ENCODE measurements at places on chromosomes 5 and 9.

GRCh38 chr9:96172797-96173196 lies 129.2 kb downstream of the HSD17B3 start:
- no peak for DNase-seq

GRCh38 chr5:156103155-156103885 lies 223.6 kb upstream of the SGCD start:
- DNase-seq = no peak

DNA sequence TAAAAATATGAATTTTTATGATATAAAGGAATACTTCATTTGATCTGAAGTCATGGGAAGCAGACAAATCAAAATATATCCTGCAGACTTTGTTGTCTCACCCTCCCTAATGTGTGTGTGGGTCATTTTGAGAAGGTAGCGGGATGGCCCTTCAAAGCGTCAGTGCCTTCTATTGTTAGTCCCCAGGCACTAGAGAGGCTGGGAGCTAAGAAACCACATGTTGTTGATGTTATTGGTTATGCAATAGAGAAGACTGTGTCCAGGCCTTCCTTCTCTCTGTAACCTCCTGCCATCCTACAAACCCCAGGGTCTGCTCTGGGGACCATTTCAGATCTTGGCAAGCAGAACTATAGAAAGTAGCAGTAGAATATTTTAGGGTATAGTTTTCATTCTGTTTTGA lies 94.7 kb downstream of the NLN start:
- DNase-seq = no peak

DNA sequence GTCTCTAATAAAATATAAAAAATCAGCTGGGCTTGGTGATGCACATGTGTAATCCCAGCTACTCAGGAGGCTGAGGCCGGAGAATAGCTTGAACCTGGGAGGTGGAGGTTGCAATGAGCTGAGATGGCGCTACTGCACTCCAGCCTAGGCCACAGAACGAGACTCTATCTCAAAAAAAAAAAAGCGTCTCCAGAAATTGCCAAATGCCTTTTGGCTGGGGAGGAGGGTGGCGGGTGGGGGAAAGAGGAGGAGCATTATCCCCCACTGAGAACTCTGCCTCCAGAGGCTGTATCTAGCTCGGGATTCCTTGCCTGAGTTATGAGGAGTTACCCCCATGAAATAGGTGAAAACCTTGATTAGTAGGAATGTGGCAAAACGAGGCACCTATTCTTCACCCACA lies 4.8 kb downstream of the ROPN1L start:
- DNase-seq = no peak

DNA sequence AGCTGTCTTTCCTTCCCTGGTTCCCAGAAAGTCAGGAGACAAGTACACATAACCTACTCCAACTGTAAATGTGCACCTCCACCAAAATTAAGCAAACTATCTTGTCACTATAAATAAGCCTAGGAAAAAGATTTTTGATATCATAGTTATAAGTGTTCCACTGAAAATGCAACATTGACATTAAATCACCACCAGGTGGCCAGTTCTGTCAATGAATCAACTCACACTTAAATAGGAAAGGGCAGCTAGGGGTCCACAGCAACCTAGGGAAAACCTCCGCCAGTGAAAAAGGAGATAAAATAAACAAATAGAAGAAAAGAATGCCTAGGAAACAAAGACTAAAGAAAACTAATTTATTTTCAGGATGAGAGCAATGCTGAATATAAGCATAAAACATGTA lies 243.0 kb upstream of the PTPRD start:
- no peak for DNase-seq

DNA sequence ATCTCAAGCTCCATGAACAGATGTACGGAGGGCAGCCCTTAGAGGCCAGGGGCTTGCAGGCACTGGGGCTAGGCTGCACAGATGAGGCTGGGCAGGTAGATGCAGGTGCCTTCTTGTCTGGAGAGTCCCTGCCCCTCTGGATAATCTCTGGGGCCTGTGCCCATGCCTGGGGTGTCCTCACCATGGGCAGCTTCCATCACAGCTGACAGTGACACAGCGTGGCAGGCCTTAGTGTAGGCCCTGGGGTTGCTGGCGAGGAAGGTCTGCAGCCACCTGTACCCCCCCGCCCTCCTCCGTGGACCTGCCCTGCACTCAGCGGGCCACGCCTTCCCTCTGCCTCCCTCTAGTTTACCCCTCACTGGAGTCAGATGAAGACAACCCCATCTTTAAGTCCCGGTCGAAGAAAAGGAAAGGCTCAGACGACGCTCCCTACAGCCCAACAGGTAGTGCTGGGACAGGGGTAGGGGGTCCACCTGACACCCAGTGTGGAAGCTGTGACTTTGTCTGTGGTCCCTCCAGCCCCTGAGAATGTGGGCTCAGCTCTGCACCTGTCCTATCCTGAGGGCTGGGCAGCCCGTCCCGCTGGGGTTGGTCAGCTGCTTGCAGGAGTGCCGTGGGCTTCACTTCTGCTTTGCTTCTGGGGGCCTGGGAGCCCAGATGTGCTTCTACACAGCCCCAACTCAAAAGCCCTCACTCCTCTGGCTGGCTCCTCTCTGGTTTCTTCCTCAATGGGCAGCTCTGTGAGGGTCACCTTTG lies 98.4 kb downstream of the PHF2 start:
- no peak for DNase-seq

DNA sequence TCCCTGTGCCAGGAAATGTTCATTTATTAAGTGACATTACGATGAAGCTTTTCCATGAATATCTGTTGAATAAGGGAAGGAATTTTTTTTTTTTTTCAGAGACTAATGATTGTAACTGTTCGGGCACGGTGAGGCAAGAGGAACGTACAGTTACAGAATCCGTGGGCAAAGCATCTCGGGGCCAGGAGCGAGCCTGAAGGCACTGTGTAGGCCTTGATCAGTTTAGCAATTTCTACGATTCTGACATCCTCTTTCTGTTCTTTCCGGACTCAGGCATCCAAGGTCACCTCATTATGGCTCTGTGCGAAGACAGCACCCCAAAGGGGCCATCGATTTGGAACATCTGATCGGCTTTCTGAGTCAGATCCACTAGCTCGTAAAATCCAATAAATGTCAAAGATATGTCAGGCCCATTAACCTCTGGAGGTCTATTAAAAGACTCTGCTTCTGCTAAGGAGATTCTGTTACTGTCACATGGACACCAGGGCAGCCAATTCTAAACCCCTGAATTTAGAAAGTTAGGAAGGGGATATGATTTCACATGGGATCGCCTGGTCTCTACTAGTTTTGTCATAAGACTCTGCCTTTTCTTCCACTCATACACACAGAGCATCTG lies 41.4 kb upstream of the BOD1 start:
- DNase-seq = no peak

DNA sequence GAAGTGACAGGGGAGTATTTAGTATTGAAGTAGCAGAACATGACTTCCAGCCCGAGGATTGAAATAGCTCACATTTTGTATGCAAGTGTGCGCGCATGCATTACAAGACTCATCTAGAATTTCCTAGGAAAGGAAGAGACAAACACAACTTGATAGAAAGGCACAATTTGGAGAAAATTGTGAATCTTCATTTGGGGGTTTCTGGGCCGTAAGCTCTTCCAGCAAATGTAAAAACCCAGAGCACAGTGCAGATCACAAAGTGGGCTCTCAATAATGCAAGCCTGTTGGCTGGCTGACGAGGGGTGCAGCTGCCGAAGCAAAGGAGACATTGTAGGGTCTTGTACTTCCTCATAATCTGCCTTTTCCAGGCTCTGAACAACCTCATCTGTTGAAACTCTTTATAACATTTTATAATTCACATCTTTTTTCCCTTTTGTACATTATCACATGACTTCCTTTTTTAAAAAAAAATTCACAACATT lies 109.0 kb downstream of the BAAT start:
- DNase-seq = no peak

DNA sequence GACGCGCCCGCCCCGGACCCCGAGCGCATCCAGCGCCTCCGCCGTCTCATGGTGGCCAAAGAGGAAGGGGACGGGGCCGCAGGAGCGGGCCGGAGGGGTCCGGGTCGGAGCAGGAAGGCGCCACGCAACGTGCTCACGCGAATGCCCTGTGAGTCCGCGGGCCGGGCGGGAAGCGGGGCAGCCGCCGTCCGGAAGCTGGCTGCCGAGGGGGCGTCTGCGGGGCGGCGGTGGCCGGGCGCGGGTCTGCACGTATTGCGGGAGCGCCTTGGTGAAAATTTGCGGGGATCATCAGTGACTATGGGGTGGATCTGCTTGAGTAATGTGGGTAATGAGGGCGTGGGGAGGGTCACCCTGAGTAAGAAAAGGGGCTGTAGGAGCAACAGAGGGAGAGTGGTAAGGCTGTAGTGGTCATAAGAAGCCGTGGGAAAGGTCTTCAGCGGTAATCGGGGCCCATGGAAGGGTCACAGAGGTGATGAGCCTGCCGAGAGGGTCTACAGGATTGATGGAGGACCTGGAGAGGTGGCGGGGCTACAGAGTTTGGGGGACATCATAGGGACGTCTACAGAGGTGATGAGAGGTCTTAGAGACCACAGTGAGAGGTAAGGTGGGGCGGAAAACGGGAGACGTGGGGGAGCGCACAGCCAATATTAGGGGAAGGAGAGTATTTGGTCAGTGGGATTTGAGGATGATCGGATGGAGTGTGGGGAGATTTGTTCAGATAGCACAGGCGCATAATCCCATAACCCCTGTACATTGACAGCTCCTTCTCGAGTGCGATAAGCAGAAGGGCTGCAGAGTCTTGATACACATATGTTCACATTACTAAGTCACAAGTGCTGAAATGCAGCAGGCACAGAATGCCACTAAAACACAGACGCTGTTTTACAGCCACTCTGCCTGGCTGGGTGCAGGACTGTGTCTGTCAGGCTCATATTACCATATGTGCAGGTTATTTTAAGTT lies 819 bp downstream of the LSM11 start:
- peak; percentile 13 for DNase-seq

DNA sequence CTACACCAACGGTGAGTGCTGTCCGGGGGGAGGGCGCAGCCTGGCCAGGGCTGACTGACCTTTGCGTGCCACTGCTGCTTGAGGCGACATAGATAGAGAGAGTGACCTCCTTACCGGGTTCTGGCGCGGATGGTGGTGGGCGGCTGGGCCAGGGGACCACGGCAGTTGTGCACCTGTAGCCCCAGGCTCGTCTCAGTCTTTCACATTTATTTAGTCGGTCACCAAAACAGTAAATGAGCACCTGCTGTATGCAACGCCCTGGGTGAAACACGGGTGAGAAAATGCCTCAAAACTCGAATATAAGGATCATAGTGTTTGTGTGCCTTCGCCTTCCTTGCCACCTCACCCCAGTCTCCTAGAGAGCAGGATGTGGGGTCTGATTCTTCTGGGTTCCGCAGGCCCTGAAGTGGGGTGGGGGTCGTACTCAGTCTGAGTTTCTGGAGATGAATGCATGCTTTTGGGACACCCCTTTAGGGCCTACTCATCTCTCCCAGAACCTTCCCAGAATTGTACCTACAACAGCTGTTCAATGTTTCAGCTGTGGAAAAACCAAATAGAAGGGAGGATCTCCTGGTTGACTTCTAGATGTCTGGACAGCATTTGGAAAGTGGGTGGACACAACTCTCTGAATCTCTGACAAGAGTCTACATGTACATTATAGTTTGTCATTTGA lies 714 bp downstream of the SEC24A start:
- DNase-seq = peak; percentile 10

DNA sequence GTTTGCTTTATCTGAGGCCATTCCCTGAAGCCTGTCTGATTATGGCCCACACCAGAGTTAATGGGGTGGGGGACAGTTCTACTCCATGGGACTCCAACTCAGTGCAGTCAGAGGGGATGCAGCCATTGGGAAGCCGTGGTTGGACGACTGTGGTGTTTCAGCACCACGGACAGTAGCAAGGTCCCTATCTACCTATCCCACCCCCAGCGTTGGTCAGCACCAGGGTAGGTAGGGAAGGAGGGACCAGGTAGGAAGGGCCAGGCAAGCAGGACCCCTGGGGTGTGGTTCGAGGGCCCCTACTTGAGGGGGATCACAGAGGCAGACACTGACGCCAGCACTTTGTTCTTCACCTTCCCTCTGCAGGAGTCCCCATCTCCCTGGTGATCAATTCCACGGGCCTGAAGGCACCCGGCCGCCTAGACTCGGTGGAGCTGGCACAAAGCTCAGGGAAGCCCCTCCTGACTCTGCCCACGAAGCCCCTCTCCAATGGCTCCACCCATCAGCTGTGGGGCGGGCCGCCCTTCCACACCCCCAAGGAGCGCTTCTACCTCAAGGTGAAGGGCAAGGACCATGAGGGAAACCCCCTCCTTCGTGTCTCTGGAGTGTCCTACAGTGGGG lies 33.2 kb downstream of the HMCN2 start:
- no peak for DNase-seq

- DNase-seq = no peak
These were observed 10.8 kb upstream of the ADRA1B start for GRCh38 chr5:159905496-159905895.

DNA sequence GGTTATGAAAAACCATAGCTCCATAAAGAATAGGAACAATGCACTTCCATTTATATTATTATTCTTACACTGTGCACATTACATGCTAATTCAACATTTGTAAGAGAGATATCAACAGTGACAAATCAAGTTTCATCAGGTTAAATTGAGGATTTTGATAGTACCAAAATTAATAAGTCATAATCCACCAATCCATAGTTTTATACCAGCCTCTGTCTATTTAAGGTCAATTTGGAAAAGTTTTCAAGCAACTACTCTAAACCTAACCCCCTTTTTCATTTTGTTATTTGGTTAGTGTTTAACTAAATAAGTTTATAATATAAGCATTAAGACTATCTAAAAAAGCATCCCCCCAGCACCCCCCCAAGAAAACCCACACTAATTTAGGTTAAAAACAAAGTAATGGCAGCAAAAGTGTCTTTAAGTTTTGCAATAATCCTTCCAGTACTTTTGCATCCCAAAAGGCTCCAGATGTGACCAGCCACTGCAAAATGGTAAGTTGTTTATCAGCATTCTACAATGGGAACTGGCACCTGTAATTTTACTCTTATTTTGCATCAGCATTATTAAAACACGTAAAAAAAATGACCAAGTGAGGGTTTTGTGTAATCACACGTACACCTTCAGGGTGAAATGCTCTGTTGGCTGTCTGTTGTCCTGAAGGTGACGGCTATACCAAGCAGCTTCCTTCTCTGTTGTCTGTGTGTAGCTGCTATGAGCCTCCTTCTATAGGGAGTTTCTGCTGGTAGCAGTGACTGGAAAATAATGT lies 36.8 kb upstream of the SSBP2 start:
- no peak for DNase-seq

- no peak for DNase-seq
These were observed 355.4 kb upstream of the SLC24A2 start for GRCh38 chr9:20144197-20144596.

DNA sequence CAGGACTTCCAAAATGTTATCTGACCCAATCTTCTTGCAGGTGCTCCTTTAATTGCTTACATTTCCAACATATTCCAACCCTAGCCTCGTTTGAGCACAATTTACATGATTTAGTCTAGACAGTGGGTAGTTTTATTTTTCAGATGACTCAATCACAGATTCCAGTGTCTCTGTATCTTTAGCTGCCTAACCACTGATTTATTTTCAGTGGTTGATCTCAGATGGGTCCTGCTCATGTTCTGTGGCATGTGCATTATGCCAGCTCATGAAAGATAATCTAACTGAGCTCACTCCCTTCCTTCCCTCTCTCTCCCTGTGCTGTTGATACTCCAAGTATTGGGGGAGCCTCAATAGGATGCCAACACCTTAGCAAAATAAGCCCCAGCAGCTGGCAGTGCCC lies 106.1 kb upstream of the ICE1 start:
- DNase-seq = no peak

Measured in stimulated activated CD4-positive, alpha-beta T cell treated with anti-CD3 and anti-CD28 coated beads, Interleukin-4, amount 100 ng/mL, for 1 hour (primary cell).